Activated T-helper 1 cell treated with anti-CD3 and anti-CD28 coated beads, Interleukin-12 subunit alpha, Interleukin-12 subunit beta, Interleukin-2, Interleukin-4 antibody, amounts not matched to agents 30 ng/mL and 10 ng/mL and 1 ng/mL, durations not matched to agents 14 hours and 24 hours and 36 hours (primary cell): ENCODE measurements at places on chromosomes 3 and 15.

DNA sequence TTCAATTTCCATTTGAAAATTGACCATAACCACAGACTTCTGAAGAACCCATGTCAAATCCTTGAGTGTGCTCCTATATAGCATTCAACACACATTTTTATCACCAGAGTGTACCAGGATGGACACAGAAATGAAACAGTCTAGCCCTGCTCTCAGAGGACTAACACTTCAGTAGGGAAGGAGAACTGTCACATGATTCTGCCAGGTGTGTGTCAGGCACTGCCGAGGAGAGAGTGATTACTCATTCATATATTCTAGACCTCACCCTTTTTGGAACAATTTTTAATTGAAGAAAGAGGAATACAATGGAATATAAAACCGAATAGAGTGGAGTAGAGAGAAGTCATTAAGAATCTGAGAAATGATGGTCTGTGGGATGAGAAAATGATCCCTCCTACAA lies 125.8 kb downstream of the ERC2 start:
- DNase-seq, result no peak

DNA sequence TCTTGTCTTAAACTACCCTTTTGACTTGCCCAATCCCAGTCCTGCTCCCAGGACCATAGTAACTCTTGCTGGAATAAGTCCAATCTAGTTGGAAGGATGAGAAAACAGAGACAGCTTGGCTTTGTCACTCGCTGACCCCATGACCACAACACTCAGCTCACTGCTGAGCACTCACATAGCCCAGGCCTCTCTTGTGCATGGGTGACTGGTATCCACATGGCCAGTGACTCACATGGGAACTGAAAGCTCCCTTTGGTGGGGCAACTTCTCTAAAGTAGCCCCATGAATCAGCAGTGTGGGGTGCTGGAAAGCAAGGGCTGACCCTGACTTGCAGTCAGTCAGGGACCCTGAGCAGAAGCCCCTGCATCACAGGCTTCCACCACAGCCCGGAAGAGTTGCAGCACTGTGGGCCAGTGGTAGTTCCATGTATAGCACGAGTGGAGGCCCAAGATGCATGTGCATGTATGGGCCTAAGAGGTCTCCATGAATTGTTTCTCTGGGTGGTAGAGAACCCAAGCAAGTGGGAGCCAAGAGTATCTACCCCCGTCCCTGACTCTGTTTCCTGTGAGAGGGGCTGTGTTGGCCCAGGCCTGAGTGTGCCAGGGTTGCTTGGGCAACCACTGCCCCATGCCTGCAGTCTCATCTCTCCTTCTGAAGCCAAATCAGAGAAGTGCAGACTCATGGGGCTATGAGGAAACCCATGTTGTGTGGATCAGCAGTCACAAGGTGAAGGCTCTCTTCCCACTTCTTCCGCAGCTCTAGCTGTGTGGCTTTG lies 62.1 kb upstream of the XCR1 start:
- no peak for DNase-seq

DNA sequence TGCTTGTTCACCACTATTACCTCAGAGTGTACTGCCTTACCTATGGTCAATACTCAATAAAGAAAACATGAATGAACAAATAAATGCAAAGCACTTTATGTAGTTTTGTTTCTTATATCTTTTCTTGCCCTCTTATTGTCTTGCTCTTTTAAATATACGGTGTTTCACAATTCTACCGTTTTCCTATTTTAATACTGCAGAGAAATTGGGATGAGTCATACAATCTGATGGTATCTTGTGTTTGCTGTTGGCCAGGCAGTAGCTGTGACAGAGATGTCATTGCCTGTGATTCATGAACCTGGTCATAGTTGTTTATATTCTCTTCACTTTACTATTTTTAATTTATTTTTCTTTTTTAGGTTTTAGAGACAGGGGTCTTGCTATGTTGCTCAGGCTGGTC lies 48.3 kb downstream of the SERP1 start:
- no peak for DNase-seq

DNA sequence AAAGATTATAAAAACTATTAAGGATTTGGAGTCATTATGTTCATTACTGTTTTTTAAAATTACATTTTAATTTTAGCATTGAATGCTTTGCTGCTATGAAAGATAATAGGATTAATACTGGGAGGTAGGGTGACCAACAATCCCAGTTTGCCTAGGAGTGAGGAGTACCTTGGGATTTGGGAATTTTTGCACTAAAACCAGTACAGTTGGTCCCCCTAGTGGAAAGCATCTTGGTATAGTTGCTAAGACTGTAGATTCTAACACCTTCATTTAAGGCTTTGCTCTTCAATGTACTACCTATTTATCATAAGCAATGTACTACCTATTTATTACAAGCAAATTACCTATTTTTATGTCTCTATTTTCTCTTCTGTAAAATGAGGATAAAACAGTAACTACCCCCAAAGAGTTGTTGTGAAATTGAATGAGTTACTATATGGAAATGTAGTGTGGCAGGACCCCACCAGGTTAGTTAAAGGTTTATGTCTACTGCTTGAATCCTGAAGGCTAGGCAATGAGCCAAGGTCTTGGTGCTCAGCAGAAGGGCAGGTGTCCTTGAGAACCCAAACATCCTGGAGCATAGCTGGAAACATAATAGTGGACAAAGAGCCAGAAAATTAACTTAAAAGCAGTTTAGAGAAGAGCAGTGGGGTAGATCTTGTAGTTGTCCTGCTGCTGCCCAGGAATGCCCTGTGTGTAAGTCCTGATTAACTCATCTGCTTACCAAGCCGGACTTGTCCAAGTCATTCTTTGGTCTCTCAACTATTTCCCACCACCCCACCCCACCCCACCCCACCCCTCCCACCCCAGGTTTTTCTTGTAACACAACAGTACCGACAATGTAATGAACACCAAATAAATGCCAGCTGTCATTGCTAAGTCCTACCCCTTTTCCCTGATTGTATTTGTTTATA lies 49.2 kb upstream of the NMD3 start:
- DNase-seq, result no peak

GRCh38 chr3:136694321-136694720 lies 57.9 kb downstream of the STAG1 start:
- no peak for DNase-seq

DNA sequence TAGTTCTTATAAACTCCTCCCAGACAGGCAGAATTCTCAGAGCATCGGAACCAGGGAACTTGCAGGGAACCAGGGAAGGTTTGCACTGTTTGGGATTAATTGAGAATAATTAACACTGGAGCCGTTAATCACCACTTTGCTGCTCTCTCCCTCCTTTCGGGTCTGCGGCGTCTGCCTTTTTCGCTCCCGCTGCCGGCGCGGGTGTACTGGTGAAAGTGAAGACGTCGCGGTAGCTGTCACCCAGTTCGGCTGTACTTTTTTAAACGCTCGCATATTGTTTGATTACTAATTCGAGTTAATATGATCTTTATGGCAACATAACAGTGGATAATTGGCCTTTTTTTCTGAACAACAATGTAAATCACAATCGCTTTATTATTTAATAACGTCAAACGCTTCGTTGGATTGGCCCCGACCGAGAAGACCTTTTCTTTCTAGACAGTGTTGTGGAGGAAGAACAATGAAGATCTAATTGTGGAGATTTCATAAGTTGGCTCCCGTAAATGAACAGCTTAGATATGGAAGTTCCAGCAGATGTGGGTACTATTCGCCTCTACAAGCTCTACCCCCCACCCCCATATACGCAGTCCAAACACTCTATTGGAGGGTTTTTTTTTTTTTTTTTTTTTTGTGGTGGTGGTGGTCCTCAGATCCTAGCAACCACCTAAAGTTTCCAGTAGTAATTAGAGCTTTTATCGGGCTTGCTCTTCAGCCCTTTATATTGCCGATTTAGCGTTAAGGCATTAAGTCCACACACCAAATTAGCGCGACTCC lies 12.7 kb downstream of the SOX2 start:
- no peak for DNase-seq

DNA sequence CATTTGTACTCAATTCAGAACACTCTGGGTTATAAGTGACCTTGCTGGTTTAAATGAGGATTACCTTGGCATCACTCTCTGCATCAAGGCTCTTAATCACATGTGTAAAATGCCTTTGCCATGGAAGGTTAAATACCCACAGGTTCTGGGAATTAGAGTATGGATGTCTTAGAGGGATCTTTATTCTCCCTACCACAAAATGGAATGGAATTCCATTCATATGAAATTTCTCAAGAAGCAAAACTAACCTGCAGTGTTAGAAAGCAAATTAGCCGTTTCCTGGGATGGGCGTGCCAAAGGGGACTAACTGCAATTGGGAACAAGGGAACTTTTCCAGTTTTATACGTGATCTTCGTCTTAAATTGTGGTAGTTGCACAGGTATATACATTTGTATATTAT lies 39.8 kb downstream of the TBL1XR1 start:
- DNase-seq, result no peak

GRCh38 chr3:10334459-10334858 lies 13.5 kb upstream of the SEC13 start:
- DNase-seq, result no peak

- no peak for DNase-seq
Observed at GRCh38 chr3:4746241-4746958, 232.8 kb upstream of the BHLHE40 start.

DNA sequence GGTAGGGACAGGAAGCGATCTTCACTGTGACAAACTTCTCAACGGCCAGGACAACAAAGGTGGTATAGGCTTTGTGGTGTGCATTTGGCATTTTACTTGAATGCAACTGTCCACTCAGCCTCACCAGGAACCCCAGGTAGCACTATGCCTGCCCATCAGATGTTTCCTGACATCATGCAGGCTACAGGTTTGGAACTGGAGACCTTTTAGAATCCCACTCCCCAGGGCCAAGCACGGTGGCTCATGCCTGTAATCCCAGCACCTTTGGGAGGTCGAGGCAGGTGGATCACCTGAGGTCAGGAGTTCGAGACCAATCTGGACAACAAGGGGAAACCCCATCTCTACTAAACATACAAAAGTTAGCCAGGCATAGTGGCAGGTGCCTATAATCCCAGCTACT lies 9.6 kb downstream of the STARD5 start:
- DNase-seq, result no peak

DNA sequence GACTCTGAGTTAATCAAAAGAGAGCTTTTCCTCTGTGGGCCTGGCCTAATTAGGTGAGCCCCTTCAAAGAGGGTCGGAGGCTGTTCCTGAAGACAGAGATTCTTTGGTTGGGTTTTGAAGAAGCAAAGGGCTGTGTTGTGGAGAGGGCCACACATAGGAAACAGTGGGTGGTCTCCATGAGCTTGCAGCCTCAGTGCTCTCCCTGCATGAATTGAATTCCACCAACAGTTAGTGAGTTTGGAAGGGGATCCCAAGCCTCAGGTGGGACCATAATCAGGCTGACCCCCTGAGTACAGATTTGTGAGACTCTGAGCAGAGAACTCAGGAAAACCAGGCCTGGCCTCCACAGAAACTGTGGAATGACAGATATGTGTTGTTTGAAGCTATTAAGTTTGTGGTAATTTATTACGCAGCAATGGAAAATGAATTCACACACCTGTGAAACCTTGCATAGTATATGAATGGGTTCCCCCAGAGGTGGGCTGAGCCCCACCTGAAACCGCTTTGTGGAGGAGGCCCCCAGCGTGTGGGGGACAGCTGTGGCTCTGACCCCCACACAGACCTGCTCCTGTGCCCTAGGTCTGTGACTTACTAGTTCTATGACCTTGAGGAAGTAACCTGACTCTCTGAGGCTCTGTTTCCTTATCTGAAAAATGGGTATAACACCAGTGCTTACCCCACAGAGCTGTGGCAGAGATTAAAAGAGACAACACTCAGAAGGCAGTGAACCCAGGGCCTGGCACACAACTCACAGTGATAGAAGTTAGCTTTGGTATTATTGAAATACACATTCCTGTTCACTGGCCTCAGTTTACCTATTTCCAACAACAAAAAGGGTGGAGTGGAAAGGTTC lies 431.3 kb downstream of the FOXP1 start:
- no peak for DNase-seq

DNA sequence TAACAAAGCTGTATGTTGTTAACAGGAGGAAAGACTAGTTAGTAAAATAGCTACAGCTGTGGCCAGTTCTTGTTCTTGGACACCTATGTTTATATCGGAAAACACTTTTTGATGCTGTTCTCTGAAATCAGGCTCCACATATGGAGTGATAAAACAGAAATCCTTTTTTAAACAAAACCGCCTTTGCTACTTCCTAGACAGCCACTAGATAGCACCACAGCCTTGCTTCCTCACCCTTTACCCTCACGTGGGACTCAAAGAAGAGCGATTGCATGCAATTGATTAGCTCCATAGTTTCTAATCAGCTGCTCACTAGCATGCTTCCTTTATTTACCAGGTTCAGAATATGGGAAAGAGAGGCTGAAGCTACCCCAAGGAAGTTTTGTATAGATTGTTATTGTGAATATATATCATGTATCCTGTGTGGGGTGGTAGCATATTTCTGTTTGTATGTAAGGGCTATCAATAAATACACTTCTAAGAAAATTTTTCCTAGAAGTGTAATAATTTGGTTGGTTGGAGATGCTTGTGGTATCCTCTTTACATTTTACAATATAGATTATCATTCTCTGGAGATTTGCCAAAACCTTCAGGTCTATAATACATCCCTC lies 4.3 kb upstream of the MTFMT start:
- DNase-seq, result no peak

GRCh38 chr15:62853841-62854225 lies 188.7 kb upstream of the TPM1 start:
- no peak for DNase-seq

- no peak for DNase-seq
Observed at GRCh38 chr3:56885453-56885852, 83.7 kb upstream of the ARHGEF3 start.

DNA sequence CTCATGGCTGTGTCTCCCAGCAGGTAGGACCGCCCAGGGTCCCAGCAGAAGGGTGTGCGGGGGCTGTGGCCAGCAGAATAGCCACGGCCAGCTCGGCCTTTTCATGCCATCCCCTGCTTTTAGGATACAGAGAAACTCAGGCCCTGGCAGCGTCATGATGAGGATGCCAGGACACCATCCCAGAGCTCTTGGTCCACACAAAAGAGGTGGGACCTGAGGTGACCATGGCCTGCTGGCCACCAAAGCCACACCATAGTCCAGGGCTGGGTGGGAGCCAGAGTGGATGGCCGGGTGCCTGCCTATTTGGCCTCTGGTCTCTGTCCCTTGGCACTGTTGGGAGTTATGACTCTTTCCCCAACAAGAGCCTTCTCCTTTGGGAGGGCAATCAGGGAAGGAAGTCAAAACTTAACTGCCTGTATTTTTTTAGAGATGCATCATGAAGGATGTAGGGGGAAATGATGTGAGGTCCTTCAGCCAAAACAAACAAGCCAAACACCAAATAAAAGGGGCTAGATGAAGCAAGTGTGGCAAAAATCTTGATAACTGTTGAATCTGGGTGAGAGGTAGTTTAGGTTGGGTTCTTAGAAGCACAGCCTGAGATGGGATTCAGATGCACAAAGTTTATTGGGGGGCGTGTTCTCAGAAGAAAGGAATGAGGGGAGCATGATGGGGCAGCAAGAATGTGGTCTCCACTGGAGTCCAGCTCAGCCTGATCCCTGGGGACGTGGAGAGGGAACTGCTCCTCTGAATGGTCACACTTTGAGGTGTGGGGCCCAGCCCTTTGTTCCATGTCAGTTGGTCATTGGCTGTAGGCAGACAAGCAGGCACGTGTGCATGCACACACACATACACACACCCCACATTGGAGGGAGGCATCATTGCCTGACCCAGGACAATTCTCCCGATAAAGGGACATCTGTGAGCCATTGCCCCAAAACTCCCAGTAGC lies 33.2 kb downstream of the SMAD6 start:
- DNase-seq, result no peak

GRCh38 chr15:71472566-71472965 lies 337.8 kb upstream of the NR2E3 start:
- no peak for DNase-seq
